ENCODE measurements at places on chromosomes 4 and X.

- no peak for DNase-seq
Observed at GRCh38 chr4:154399259-154399974, 92.2 kb downstream of the DCHS2 start.

DNA sequence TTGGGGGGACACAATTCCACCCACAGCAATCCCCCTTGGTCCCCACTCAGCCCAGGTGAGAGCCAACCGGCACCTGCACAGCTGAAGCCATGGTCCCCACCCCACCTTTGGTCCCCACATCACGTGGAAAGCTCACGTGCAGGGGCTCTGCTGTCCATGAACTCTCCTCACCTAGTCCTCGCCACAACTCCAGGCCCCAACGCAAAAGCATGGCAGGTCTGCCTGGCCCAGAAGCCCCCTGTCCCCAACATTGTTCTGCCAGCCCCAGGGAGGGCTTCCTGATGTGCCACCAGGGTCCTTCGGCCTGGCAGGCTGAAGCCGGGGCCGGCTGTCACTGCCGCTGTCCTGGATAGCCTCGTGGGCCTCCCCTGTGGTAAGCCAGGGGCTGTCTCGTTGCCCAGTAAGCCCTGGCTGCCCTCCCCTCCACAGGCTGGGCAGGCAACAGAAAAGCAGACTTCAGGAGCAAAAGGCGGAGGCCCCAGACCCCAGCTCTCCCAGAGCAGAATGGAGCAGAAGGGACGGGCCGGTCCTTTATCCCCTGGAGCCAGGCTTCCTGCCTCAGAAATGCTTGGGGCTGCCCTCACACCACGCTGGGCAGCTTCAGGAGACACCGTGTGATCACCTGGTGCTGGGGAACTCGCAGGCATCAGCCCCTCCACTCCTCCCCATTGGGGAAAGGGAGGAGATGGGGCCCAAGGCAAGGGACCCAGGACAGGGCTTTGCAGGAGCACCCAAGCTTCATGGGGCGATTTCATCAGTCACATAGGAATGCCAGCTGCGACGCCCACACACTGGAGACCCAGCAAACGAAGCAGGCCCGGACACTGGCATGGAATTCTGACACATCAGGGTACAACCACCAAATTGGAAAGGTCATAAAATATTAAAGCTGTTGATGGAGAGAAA lies 103.7 kb downstream of the ADRA2C start:
- DNase-seq, result no peak

GRCh38 chr4:55001538-55001937 lies 123.9 kb downstream of the KDR start:
- no peak for DNase-seq

GRCh38 chr4:145207934-145208333 lies 27.5 kb upstream of the OTUD4 start:
- no peak for DNase-seq

DNA sequence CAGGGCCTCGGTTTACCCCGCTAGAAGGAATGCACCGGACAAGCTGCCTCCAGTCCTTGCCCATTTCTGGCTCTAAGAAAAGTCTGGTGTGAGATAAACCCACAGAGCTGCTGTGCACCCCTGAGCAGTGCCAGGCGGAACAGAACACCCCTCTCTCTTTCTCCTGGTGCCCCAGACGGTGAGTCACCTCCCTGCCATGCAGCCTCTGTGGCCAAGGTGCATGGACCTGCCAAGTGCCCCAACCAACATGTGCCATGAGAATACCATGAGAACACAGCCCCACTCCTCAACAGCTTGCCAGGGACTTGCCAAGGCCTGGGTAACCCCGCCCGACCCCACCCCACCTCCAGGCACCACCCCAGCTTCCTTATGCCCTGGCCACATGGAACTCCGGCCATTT lies 47.7 kb upstream of the MAN2B2 start:
- no peak for DNase-seq

GRCh38 chr4:182111586-182111985 lies 131.6 kb upstream of the TENM3 start:
- no peak for DNase-seq

- DNase-seq, result no peak
Observed at GRCh38 chrX:22059775-22060174, 27.6 kb downstream of the PHEX start.

DNA sequence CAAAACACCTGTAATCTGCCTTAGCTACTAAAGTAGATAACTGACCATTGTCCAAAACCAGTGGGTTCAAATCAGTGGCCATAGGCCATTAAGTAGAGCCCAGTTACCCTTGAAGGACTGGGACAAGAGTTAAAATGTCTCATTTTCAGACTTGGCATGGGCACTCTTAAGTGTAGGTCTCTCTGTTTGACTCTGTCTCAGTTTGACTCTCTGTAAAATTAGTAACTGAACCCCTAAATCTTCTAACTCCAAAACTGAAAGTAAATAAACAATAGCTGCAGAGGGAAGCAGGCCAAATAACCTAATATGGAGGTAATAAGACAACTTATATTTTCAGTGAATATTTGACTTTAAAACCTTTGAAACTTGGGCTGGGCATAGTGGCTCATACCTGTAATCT lies 89.1 kb downstream of the SLC16A2 start:
- DNase-seq, result no peak

DNA sequence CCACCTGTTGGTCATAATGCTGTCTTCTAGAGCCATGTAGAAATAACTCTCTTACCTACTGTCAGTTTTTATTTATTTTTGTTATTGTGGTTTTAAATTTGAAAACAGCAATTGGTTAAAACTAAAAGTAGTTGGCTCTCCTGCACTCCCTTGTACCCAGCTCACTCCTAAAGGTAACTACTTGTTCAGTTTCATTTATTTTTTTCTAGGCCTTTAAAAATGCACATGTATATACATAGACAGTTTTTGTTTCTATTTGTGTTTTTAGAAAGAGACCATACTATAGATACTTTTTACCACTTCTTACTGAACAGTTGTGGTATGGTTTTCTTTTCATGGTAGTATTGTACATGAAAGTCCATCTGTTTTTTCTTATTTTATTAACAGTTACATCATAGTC lies 16.8 kb downstream of the SMAD1 start:
- DNase-seq, result no peak

DNA sequence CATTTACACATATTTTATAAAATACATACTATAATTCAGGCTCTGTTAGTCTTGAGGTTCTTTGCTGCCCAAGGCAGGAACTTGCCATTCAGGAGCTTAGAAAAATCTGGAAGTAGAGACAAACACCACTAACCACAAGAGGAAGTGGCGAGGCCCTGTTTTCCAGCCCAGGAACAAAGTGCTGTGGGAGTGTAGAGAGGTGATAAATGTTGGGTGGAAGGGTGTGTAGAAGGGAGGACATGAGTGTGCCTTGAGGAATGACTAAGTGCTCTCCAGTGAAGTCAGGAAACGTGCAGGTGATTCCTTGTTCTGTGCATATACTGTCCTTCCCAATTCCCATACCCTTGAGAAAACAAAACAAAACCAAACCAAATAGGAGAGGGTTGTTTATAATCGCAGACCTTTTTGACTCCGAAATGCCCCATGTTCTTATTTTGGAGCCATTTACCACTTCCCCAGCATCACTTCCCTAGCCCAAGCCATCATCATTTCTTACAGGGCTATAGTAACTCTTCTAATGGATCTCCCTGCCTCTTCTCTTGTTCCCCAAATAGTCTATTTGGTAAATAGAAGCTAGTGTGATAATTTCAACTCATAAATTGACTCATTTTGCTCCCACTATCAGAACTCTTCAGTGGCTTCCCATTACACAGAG lies 83.2 kb downstream of the GPAT3 start:
- DNase-seq, result no peak
